SJCRH30 (cell line): ENCODE measurements at places on chromosomes 13 and 19.

GRCh38 chr19:30221176-30221575, 151.0 kb upstream of the ZNF536 start:
- no peak for DNase-seq

DNA sequence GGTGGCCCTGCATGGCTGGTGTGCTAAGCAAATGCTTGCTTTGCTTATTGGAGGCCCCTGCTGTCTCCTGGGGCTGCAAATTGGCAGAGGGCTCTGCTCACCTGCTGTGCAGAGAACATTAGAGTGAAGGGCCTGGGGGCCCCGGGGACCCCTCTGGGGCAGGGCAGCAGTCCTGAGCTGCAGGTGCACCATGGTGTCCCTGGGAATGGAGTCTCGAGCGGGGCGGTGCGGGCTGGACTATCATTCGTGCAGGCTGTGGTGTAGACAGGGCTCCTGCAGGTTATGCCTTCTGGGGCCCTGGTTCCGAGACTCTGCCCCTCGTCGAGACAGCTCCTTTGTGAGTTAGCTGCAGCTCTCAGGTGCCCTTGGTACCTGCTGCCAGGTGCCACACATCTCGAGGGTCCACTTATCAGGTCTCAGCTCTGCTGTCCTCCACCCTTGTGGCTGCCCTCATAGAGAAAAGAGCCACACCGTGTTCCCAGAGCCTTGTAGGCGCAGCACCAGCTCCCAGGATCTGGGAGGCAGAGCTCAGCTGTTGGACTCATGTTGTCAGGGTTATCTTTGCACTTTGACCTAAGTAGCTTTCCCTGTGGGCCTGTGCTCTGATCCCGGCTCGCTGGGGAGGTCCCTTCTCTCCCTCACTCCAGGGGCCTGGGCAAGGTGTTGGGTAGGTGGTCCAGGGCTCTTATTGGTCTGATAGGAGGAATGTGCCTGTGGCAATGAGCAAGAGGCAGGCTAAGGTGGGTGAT, 58.0 kb upstream of the ZNF536 start:
- no peak for DNase-seq

DNA sequence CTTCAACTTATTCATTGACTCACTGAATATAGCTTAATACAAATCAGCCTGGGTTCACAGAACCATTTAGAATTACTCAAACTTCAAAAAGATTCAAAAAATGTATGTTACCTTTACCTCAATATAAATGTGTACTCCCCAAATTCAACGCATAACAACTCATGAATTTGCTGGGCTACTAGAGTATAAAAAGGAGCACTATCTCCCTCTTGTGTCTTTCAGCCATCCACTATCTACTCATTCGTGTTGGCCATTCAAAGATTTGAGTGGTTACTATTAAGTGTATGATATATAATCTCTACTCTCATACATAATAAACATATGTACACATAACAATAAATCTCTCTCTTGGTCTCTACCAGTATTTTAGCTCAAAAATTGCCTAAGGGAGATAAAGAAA, 20.3 kb downstream of the INTS6 start:
- no peak for DNase-seq

DNA sequence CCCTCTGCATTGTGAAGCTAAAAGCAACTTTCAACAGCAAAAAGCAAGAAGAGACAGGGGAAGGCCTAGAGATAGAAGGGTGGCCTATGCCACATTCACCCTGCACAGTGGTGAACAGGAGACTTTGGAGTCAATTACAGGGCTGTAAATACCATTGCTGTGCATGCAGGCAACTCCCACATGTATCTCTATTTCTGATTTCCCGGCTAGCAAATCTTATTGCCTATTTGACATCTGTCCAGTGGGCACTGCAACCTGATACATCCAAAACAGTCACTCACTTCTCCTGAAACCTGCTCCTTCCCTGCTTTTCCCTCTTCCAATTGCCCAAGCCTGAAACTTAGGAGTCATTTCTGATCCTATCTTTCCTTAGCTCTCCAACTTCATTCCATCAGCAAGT, 13.4 kb downstream of the RUBCNL start:
- no peak for DNase-seq

GRCh38 chr13:40060296-40061007, 405.0 kb downstream of the COG6 start:
- peak; percentile 55 for DNase-seq

GRCh38 chr19:9309974-9310446, 372 bp upstream of the ZNF699 start:
- peak; percentile 96 for DNase-seq

GRCh38 chr19:42683917-42684513, 56.3 kb downstream of the PSG3 start:
- no peak for DNase-seq
